ENCODE measurements at places on chromosomes 5 and 9. TPM values are rescaled to one million over a fixed set of nuclear protein-coding genes. Genes with fewer than 3 reads are reported as not detected.

FSTL4 gene
- 4.0 TPM for total RNA-seq

HAPLN1 gene
- total RNA-seq: not detected

NAIP gene
- total RNA-seq: 0.63 TPM

BTNL8 gene
- not detected for total RNA-seq

ANKRD34B gene
- total RNA-seq: 0.07 TPM

PCDHGB7 gene
- 0.07 TPM for total RNA-seq

GABRA6 gene
- total RNA-seq: not detected

JAKMIP2 gene
- total RNA-seq: not detected

IFNA2 gene
- not detected for total RNA-seq
